Activated gamma-delta T cell treated with anti-CD3 and anti-CD28 coated beads, Interleukin-2, amount 50 U/mL, for 16 hours (primary cell): ENCODE measurements at places on chromosomes 13 and 19.

- DNase-seq = peak; percentile 71
Measured at GRCh38 chr19:46713781-46714443, 3.0 kb downstream of the PRKD2 start.

GRCh38 chr13:75607447-75607846 lies 28.7 kb upstream of the LMO7 start:
- DNase-seq = no peak

- no peak for DNase-seq
Measured at GRCh38 chr19:18308051-18308947, 14.6 kb downstream of the LSM4 start.

DNA sequence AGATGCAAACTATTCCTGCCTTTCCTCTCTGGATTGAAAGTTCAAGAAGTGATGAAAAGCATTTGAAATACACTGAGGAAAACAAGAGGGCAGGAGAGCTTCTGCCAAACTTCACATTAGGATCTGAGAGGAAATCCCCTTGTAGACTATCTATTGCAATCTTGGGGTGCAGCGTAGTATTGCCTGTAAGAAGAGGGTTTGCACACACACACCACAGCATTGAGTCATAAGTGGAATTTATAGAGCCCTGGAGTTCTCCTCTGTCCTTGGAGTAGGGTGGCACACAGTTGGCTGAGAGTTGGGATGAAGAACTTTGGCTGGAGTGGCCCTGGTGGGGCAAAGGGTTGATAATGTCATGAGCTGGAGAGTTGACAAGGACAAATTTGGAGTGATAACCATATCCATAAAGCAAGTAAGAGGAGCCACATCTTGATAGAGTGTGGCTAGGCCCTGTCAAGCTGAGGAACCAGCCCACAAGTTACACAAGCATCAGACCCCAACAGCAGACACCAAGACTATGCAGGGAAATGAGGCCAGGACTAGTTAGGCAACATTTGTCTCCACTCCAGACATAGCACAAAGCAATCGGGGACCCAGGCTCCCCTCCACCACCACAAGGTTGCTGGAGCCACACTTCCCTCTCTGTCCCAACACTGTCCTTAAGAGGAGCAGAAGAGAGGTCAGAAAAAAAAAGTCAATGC lies 520.9 kb downstream of the KLF5 start:
- DNase-seq = no peak

GRCh38 chr19:2469102-2469914 lies 6.6 kb upstream of the GADD45B start:
- DNase-seq = no peak

- DNase-seq = no peak
Measured at GRCh38 chr13:50645092-50645491, 198.4 kb downstream of the DLEU7 start.

DNA sequence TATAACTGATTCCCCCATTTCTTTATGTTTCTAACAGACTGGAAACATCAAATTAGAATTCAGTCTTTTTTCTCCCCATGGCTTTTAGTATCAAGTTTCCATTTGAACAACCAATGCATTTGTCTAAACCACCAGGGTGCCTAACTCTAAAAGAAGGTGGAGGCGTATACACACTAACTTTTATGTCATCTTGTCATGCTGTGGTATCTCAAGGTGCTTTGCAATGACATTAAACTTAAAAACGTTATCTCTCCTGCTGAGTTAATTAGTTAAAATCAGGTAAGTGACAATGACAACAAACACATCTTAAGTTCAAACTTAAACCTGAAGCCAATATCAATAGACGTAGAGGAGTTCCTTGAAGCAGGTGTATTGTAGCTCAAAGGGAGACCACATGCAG lies 1001.7 kb downstream of the PCDH17 start:
- DNase-seq = no peak

DNA sequence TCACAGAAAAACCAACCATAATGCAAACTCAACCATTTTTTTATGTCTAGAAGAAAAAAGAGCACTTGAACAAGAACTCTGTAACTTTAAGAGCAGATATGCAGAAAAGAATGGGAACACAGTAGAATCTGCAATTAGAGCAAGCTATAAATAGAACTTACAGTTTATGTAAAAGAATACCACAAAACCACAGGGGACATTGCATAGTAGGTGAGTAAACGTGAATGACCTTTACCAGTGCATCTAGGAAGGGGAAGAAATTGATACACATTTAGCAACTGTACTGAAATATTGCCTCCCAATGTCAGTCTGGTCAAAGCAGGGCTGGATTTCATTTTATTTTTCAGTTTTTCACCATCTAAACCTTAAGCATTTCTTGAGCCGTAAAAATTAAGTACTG lies 242.2 kb upstream of the EDNRB start:
- no peak for DNase-seq

DNA sequence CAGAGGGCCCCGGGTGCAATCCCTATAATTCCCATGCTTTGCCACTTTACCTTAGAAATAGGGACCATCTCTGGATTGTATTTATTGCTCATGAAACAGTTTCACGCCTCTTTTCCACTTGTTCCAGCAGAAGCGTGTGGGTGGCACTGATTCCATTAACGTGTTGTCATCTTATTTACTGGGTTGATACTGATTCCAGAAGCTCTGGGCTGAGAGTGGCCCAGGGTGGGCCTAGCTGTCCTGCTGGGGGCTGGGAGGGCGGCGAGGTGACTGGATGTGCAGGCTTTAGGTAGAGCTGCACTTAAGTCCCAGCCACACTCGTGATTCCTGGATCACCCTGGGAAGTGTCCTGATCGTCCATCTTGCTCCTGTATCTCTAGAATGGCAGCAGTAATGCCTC lies 155.0 kb downstream of the TEX29 start:
- DNase-seq = no peak

GRCh38 chr13:95706356-95706755 lies 29.4 kb downstream of the DNAJC3 start:
- no peak for DNase-seq

DNA sequence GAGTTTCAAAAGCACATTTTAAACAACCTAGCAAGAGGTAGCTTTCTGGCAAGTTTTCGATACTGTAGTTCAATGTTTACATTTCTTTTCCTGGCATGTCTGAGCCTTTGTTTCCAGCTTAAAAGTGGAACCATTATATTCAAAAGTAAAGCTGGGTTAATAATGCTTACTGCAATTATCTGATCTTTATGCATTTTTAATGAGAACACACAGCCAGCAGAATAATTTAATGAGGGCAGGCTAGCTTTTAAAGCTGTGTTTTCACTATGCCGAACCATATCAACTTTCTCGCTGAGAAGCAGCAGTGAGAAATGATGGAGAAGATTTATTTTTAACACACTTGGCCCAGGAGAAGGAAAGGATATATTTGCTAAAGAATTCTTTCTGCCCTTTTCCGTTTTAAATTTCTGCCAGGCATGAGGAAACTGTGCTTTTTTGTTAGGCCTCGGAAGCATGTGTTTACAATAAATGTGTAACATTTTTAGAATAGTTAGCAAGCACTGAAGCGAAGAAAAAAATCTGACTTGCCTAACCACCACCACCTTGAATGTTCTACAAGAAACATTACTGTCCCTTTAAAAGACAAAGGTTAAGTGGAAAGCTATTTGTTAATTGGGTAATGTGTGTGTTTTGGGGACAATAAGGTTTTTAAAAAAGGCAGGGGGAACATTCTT lies 1.0 kb downstream of the MBNL2 start:
- no peak for DNase-seq

- DNase-seq = no peak
Measured at GRCh38 chr13:47294691-47295090, 397.8 kb upstream of the HTR2A start.

DNA sequence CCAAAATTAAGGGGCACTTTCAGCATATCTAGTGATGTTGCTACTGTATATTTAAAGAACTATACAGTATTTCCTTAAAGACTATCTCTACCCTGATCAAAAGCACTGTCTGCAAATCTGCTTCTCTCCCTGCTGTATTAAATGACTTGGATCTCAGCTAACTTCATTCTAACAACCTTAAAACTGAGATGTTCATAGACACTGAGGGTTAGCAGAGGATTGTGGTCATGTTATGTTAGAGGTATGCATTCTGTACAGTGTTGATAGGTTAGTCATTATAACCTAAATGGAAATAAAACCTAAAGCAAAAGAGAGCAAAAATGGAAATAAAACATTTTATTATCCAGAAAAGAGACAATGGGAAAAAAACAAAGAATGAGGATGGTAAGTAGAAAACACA lies 9.9 kb downstream of the GPR183 start:
- no peak for DNase-seq

DNA sequence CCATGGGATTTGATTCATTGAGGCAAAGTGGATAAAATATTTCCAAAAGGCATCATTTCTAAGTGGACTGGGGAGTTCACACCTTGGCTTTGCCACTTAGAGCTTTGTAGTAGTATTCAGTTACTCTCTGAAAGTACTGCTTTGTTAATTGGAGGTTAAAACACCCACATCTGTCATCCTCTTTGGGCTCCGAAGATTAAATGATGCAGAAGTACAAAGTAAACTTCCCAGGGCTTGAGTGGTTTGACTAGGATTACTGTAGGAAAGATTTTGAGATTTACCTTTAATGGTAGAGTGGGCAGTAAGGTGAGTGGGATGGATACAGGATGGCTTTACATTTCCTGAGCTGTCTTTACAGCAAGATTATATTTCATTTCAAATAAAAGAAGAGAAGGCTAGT lies 42.4 kb downstream of the WASF3 start:
- DNase-seq = no peak

DNA sequence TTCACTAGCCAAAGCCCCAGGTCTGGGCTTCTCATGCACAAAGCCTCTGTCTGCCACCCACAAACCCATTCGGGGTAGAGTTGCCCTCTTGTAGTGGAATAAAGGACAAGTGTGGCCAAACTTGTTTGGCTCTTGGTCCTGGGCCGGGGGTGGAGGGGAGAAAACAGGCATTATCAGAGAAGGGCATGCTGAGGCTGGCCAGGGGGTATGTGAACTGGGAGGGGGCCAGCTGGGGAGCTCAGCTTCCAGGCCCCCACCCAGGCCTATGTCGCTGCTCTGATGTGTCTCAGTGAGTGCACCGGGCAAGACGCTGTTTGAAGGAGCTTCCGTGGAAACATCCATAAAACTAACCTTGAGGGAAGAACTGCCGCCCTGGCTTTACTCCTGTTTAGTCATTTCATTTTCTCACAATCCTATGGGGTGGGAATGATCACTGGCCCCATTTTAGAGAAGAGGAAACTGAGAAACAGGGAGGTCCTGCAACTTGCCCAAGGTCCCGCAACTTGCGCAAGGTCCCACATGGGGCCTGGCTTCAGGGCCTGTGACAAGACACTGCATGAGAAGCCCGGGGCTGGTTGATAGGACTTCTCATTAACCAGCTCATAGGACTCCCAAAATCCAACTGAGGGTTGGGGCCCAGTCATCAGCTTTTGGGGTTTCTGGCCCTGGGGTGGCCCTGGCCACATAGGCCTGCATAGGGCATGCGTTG lies 30.8 kb downstream of the CCNE1 start:
- no peak for DNase-seq

DNA sequence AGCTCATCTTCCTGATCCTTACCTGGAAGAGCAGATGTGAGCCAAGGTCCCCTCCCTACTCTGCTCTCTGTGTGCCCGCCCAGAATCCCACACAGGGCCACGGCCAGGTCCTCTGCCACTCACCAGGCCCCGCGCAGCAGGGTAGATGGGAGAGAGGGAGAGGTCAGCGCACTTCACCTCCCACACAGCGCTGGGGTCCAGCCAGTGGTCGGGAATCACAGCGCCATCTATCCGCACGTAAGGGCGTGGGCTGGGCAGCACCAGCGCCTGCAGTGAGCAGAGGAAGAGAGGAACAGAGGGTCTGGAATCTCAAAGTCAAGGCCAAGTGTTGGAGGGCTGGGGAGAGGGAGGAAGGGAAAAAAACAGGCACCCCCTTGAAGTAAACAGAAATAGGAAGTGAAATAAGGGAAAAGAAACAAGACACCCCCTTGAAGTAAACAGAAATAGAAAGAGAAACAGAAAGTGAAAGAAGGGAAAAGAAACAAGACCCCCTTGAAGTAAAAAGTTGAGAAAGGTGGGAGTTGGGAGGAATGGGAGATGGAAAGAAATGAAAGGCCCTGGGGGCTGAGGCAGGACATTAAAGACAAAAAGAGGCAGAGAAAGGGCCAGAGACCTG lies 7.0 kb upstream of the PLA2G4C start:
- no peak for DNase-seq

GRCh38 chr13:111359237-111359915 lies 38.9 kb downstream of the TEX29 start:
- no peak for DNase-seq

GRCh38 chr13:114079601-114080536 lies 52.6 kb downstream of the RASA3 start:
- no peak for DNase-seq

DNA sequence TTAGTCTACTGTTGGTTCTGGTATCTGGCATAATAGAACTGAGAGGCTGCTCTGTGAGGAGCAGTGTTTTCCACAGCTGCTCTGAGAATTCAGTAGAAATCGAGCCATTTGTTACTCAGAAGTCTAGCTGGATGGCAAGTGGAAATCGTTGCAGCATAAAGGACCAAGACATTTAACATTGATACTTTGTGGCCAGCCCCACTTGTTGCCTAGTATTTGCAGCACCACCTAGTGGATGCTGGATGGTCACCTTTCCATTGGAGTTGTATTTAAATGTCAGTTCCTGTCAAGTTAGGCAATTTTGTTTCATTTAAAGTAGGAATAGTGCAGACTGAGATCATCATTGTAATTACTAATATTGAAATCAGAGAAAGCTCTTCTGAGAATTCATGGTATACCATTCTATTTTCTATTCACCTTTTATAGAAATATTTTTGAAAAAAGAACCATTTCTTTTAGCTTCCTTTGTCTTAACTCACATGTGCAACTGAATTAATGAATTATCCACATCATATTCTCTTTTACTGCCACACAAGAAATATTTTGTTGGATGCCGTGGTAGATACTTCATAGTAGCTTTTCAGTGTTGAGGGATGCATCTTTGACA lies 64.6 kb downstream of the PDS5B start:
- DNase-seq = peak; percentile 36

DNA sequence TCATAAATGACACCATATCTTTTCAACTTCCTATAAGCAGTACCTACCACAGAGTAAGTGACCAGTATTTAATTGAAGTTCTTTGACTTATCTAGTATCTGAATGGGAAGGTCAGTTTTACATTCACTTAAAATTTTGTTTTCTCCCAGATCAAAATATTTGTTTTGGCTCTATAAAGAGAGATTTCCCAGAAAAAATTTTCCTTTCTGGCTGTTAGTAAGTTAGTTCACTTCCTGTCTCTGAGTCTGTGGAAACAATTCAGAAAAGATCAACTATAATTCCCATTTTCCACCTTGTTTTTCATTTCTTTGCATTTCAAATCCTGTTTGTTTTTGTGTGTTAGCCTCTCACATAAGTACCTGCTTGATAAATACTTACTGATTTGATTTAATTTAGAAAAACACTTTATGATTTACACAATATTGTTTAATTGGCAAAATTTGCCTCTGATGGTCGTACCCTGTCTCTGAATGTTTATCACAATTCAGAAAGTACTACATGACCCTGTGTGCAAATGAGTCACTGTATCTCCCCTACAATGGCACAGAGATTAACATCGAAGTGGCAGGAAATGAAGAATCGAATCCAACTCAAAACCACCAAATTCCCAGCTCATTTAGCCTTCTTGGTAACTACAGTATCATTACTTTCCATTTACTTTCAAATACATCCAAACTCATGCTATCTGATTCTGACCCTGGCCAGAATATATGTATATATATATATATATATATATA lies 15.4 kb upstream of the MED4 start:
- no peak for DNase-seq
